ENCODE measurements at places on chromosomes 2 and 18. TPM values are rescaled to one million over a fixed set of nuclear protein-coding genes. Genes with fewer than 3 reads are reported as not detected.

DNA sequence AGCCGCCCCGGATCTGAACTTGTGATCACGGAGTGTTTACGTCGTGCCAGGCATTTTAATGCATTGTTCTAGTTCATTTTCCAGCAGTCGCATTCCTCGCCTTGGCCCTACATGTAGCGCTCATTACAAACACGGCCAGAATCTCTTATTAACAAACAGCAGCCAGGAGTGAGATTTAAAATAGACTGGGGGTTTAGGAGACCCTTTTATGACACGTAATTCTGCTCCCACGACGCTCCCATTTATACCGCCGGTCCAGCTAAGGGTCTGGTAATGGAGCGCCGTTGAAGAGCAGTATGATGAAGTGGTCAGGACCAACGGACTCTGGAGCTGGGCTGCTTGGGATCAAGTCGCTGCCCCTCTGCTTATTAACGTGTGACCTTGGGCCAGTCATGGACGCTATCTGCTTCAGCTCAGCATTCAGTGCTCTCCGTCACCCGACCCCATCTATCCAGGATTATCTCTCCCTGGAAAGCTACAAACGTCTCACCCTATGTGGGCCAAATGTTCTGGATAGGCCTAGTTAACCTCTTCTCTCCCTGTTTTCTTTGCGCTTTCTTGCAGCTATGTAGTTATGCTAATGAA is 745 bp downstream of the MSH2 start:
- H3K36me3 ChIP-seq: no peaks in the 10 kb centered on the region
- H3K27ac ChIP-seq: no peak overlapping the region
- no peaks in the 10 kb centered on the region for H3K27me3 ChIP-seq
- DNase-seq: no peak
- peaks cover 17% of the 10 kb centered on the region for H3K4me1 ChIP-seq

DNA sequence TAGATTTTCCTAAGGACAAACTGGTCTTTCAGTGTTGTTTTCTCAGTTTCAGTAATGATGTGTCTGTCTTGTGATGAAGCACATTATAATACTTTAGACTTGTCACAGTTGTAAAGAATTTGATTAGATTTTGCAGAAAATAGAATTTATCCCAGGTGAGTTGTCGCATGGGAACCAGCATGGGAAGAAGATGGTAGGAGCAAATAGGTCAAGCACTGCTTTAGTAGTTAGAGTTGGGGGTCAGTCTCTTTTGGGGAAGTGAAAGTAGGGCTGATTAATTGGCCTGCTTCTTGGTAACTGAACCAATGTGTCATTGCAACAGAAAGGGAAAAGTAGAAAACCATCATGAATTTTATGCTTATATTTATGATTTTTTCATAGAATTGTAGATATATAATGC is 153.2 kb upstream of the MYO3B start:
- no peaks in the 10 kb centered on the region for H3K4me1 ChIP-seq
- H3K4me3 ChIP-seq: no peak overlapping the region
- no peak for DNase-seq
- no peaks in the 10 kb centered on the region for H3K36me3 ChIP-seq

DNA sequence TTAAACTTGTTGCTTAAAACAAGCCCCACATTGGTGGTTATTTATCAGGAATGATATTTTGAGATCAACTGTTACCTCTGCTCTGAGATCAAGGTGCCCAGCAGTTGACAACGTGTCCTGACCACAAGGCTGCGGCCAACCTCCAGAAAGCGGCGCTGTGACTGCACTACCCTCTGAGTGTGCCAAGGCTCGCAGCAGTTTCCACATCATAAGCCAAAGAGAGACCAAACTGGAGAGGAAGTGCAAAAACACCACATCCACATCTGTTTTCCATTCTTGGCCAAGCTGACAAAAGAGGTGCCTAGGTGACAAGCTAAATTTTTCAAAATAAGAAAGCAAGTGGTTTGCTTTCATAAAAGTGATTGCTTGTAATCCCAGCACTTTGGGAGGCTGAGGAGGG is 410.8 kb upstream of the POU3F3 start:
- no peaks in the 10 kb centered on the region for H3K27me3 ChIP-seq
- no peak overlapping the region for H3K4me3 ChIP-seq
- no peaks in the 10 kb centered on the region for H3K4me1 ChIP-seq
- DNase-seq: no peak

DNA sequence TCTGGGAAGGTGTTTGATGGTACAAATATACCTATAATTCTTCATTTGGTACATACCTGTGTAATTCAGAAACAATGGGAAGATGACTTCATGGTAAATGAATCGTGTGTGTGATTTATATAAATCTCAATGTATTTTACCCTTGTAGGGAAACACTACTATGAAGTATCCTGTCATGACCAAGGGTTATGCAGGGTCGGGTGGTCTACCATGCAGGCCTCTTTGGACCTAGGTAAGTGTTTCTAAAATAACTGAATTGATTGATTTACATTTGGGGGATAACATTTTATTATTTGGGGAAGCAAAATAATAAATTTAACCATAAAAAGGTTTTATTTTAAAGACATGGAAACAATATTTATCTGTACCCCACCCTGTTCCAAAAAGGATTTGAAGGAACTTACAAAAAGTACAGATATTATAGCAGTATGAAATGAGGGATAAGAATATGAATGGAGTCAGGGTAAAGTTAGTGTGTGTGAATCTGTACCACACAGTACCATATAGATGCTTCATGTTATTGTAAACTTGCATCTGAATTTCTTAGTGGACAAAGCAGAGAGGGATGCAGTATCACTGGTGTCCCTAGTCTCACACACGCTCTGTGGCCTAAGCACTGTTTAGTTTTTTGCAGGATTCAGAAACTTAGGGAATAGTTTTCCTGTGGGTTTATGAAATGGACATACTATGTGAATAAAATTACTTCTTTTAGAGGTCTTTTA is 11.5 kb downstream of the DDX1 start:
- H3K4me1 ChIP-seq: no peaks in the 10 kb centered on the region
- no peaks in the 10 kb centered on the region for H3K27me3 ChIP-seq
- no peak for DNase-seq
- H3K27ac ChIP-seq: no peak overlapping the region
- no peak overlapping the region for H3K4me3 ChIP-seq
- H3K36me3 ChIP-seq: peaks cover 67% of the 10 kb centered on the region

GRCh38 chr2:8527676-8528075 is 154.2 kb upstream of the ID2 start:
- no peak for DNase-seq
- H3K4me3 ChIP-seq: no peak overlapping the region
- H3K36me3 ChIP-seq: no peaks in the 10 kb centered on the region
- no peak overlapping the region for H3K27ac ChIP-seq
- peaks cover 18% of the 10 kb centered on the region for H3K4me1 ChIP-seq

Gene TEX261
- total RNA-seq: 22.6 TPM

Gene MC5R
- total RNA-seq: not detected

All from esophagus squamous epithelium (tissue), 5 donors.